ENCODE measurements at places on chromosomes 13 and 19. TPM values are rescaled to one million over a fixed set of nuclear protein-coding genes. Genes with fewer than 3 reads are reported as not detected.

GRCh38 chr19:5694167-5694955, 4.3 kb downstream of the RPL36 start:
- no peak for DNase-seq

DNA sequence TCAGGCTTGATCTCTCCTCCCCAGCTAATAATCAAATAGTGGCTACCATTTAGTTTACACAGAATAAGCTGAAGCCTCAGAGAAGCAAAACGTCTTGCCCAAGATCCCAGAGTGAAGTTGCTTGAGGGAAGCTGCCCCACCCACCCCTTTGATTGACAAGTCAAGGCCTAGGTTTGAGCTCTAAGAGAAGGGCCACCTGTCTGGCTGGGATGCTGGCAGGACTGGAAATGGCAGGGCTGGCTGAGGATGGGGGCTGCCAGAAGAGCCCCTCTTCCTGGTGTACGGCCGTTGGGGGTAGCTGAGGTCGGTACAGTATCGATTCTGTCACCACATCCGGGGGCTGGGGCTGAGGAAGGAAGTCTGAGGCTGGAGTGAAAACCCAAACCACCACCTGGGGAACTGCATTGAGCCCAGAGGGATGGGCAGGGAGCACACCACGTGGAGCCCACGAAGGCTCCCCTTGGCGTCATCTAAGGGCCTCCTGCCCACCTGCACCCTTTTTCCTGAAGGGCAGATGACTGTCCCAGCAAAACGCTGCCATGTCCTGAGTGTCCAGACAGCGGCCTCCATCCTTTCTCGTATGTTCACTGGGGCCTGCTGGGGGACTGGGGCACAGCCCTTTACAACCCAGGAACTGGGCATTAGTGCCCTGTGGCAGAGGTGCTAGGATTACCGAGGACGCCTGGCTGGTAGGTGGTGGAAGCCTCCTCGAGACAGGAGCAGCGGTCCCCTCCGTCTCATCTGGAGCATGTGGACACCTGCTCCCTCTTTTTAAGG, 1.4 kb upstream of the PRKD2 start:
- DNase-seq, result no peak

DNA sequence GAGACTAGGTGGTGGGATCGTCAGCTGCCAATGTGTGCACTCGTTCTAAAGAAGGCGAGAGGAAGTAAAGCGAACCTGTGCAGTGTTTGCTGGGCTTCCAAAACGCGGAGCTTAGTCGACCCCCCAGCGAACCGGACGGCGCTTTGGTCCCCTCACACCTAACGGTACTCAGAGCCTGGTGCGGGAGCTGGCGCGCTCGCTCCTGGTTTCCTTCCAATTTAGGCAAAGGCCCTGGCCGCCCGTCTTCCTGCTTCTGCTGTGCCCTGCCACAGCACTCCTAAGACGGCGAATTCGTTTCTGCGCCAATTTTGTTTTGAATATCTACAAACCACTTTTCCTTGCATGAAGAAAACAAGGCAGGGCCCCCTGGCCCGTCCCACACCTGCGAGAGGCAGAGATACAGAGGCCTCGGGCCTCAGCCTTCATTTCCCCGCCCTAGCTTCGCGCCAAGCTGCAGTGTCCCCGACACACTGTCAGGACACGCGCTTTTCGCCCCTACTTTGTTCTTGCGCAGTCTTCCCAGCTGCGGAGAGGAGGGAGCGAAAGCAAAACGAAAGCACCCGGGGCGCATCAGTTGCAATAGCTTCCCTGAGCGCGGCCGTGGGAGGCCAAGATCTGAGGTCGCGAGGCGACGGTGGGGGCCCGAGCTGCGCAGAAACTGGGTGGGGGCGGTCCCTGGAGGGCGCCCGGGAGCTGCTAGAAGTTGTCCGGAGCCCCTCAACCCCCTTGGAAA, 111.9 kb downstream of the KCNRG start:
- peak; percentile 83 for DNase-seq

The POLR1G gene
- 5.8 TPM for total RNA-seq

The FOXO1 gene
- total RNA-seq, result 8.7 TPM

The ZNF737 gene
- 28.2 TPM for total RNA-seq

- no peak for DNase-seq
Measured at GRCh38 chr19:28019901-28020300, 1193.0 kb downstream of the UQCRFS1 start.

Measured in thymus (tissue), 14 donors.